ENCODE measurements at places on chromosomes 6 and 20.

- DNase-seq = no peak
These were observed 124.4 kb downstream of the NFATC2 start for GRCh38 chr20:51418137-51418529.

DNA sequence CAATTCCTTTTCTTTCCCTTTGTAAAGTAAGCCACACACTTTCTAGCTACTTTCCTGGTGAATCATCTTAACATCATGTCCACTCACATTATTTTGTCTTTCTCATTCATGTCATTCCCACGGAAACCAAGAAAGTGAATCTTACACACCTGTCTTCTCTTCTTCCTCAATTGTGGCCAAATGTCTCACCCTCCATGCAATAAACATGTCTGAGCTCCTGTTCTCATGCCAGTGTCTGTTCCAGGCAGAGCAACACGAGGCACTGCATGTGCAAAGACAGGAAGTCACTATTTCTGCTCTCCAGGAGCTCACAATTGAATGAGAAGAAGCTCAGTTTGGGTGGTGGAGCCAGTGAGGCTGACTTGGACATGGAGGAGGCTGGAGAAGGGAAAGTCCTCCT is 29.0 kb upstream of the TMEM244 start:
- DNase-seq = no peak

- DNase-seq = no peak
These were observed 10.7 kb upstream of the TLDC2 start for GRCh38 chr20:36865076-36865860.

DNA sequence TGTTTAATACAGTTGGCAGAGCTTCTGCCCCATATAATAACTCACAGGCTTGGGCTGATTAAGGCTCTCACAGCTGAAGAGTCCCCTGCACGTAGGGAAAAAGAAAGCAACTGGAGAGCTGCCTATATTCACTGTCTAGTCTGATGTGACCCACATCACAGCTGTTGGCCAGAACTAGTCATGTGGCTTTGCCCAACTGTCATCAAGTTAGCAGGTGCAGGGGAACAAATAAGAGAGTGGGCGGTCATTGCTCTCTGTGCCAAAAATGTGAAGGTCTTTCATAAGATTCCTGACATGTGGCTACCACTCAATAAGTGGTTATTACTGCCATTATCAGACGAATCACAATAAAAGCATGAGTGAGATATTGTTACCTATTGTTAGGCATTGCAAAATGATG is 665.2 kb downstream of the DOK5 start:
- no peak for DNase-seq

DNA sequence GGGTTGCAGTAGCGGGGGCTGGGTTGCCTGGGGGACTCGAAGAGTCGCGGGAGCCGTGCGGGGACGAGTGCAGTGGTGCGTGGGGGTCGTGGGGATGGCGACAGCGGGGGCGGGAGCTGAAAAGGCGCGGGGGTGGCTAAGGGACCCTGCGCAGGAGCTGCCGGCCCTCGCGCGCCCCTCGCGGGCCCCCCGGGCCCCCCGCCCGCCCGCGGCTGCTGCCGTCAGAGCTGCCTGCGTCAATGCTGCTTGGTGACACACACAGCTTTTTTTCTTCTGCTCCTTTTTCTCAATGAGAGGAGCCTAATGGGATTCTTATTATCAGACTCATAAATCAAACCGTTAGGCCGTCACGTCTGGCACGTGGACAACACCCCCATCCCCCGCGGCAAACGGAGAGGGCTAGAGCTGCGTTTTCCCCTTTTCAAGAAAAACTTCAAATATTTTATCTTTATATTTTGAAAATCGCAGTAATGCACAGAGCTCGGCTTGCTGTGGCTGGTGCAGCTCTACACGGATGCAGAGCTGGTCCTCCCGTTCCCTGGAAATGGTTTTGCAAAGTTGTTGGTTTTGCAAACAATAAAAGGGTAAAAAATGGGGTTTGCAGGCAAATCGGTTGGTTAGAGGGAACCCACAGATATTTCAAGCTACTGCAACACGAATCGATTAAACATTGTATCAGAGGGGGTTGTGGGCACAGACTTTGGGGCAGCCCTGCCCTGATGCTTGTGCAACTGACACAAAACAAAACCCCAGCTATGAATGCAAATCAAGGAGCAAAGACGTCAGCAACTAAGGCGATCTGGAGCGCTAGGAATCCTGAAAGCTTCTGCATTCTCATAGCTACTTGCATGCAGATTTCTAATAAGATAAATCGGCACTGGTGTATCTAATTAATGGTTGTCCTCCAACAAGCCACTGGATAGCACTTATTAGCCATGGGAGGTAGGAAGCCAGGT is 161.4 kb downstream of the TBXT start:
- DNase-seq = peak; percentile 87

DNA sequence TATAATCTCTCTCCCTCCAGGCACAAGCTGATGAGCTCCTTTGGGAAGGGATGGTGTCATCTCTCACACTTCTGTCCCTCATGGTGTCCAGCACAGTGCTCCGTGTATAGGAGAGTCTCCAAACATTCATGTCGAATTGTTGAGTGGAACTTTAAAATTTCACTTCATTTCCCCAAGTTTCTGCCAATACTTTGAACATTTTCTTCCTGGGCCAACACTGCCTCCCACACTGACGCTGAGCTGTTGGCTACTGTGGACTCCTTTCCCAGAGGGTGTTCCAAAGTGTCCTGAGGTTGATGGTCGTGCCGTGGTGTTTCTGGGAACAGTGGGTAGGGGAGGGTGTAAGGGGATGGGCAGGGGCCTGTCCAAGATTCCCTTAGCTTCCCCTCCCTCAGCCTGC is 122.7 kb downstream of the TIAM2 start:
- no peak for DNase-seq

All from HAP-1 (cell line).